ENCODE measurements at places on chromosomes 5 and 9.
A peak's percentile ranks its signal among the peaks of the same experiment; 100 is the strongest.

DNA sequence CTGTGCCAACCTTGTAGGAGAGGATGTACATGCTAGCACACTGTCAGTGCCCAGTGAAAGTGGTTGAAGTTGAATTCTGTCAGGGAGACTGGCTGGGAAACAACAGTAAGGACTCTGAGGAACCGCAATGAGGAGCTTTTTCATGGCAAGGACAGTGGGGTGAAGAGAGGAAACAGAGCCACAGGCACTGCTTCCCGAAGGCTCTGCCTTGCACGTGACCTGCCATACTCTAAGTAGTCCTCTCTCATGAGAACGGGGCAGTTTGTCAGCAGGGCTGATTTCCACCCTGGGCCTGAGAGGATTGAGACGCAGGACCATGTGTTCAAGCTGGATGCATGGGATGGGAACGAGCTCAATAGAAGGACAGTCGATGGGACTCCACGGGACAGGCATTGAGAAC is 106.6 kb upstream of the CTSL start:
- DNase-seq, result no peak

- no peak for DNase-seq
Measured at GRCh38 chr5:7978991-7979390, 110.0 kb downstream of the MTRR start.

- no peak for DNase-seq
Measured at GRCh38 chr9:8860925-8861324, 1061.3 kb upstream of the DMAC1 start.

- no peak for DNase-seq
Measured at GRCh38 chr5:42230839-42231238, 192.4 kb upstream of the GHR start.

DNA sequence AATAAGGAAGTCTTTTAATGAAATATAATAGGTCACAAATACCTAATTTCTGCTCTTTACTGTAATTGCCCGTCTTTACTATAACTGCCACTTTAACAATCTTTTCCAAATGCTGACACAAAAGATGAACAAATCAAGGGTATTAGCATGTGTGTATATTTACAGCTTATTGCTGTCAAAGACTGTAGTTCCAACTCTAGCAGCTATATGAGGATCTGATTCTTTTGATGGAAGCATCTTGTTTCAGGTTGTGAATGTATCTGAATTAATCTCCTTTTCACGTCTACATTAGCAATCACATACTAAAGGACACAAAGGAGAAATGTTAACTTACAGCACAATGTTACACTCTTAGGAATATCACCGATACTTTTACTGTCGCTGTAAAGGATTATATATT is 27.9 kb downstream of the RFX3 start:
- no peak for DNase-seq

DNA sequence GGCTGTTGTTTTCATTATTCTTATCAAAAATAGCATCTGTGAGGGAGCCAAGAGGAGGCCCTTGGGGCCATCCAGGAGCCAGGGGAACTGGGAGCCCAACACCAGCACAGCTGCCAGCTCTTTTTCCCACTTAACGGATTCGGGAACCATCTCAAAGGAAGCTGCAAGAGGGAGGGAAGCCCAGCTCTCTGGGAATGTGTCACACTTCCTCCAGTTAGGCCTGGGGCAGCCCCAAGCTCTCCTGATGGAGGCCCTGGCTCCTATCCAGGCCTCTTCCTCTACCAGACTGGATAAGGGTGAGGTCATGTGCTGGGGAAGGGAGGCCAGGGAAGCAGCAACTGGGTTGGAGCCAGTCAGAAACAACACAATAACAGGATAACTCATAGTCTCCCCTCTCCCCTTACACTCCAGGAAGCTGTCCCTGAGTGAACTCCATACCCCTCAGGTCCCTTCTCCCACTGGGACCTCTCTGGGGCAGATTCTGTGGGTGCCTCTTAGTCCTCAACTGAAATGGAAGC is 12.7 kb downstream of the CSF2 start:
- peak; percentile 4 for DNase-seq

- DNase-seq, result no peak
Measured at GRCh38 chr5:147956064-147956841, 49.9 kb upstream of the C5orf46 start.

- no peak for DNase-seq
Measured at GRCh38 chr5:524234-524972, at the start of gene SLC9A3. Gene SLC9A3, minus strand, starts transcription at chr5:524449.

DNA sequence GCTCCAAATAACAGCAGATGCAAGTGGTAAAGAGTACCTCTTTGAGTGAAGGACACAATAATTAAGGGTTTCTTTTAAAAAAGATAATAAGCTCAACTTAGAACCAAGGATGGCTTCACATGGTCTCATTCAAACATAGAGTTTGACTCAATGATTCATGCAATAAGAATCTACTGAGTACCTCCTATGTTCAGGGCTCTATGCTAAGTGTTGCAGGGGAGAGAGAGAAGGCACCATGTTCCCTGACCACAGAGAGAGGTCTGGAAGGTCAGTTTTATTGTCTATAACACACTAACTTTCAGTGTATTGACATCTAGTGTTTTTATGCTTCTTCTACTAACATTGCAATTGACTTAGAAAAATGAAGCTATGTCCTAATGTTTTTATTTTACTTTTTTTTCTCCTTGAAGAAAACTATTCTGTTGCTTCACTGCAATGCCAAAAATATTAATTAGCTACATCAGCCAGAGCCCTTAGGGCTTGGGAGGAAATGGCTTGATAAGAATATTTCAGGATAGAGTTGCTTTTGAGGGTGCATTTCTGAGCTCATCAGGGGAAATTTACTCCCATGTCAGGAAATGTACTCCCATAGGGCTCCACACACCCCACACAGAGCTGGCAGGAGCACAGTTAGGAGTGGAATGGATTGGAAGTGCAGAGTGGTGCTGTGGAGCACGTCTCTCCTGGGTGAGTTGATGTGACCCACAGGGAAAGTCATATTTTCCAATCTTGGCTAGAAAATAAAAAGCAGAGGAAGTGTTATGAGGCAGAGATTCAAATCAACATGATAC is 106.6 kb downstream of the PDE8B start:
- DNase-seq, result no peak

GRCh38 chr9:89750117-89750791 is 145.4 kb downstream of the GADD45G start:
- DNase-seq, result peak; percentile 35

- no peak for DNase-seq
Measured at GRCh38 chr5:171957591-171958251, 48.7 kb downstream of the FBXW11 start.

- DNase-seq, result no peak
Measured at GRCh38 chr9:101705135-101705661, 33.2 kb downstream of the GRIN3A start.

DNA sequence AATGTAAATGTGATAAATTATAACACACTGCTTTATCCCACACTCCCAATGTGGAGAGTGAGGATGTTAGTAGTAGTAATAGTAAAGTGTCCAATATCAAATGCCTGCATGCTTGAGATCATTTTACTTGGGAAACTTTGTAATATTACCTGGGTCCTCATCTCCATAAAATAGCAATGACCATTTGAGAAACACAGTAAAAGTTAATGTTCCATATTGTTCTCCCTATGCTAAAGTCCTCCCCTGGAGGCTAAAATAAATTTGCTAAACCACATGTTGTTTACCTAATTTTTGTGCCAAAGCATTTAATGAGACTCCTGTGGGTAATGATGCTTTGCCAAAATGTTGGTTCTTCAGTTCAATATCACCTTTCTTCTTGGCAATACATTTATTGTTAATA is 291.2 kb downstream of the CDH10 start:
- no peak for DNase-seq

GRCh38 chr9:71690063-71690688 is 78.1 kb downstream of the CEMIP2 start:
- no peak for DNase-seq

DNA sequence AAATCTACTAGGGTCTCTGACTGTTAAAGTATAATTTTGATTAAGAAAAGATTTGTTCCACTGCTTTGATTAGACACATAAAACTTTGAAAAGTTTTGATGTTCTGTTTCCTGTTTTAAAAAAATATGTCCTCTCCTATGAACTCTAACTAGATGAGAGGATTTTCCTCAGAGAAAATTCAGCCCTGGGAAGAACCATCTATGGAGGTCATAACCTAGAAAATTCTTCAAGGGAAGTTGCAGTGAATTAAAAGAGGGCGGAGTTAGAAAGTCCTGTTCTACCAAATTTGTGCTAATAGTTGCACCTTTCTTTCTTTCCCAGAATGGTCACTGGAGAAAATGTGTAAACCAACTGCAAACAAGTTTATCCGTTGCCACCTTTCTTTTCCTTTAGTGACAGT is 27.7 kb downstream of the PIK3R1 start:
- DNase-seq, result no peak

DNA sequence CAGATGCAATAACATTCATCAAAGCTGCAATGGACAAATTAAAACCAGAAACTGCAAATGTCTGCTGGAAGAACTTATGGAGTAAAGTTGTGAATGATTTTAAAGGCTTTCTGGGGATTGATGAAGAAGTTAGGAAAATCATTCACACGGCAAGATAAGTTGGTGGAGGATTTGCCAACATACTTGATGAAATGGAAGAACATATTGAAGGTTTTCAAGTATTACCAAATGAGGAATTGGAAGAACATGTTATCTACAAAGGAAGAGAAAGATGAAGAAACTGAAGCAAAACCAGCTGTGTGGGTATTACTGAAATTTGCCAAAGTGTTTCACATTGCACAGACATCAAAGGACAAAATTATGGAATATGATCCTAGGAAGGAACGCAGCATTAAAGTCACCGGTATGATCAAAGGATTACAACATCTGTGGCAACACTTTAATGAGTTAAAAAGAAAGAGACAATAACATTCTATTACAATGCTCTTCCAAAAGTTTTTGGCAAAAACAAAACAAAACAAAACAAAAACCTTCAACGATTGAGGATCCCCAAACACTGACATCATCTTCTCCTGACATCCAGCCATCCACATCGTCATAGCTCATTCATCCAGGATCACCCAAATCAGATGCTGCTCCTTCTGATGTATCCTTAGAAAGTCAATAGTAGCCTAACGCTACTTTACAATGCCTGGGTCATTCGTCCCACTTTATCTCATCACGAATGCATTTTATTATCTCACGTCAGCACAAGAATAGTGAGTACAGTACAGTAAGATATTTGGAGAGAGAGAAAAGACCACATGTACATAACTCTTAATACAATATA is 61.3 kb upstream of the SMC5 start:
- no peak for DNase-seq

DNA sequence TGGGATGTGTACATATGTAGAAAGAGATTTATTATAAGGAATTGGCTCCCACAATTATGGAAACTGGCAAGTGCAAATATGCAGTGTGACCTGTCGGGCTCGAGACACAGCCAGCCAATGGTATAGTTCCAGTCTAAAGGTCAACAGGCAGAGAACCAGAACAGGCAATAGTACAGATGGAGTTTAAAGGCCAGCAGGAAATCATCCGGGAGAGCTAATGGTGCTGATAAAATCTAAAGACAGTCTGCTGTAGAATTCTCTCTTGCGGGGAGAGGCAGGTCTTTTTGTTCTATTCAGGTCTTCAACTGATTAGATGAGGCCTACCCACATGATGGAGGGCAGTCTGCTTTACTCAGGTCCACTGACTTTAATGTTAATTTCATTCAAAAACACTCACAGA is 21.8 kb downstream of the ANKRD31 start:
- no peak for DNase-seq

DNA sequence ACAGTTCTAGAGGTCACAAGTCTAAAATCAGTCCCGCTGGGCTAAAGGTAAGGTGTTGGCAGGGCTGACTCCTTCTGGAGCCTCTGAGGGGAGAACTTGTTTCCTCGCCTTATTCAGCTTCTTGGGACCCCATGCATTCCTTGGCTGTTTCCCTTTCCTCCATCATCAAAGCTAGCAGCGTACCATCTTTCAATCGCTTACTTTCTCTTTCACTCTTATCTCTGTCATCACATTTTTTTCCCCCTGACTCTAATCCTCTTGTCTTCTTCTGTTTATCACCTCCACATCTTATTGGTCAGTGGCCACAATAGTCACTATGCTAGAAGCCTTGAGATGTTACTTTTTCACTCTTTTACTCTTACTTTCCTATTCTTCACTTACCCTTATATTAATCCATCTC is 72.5 kb upstream of the SPEF2 start:
- no peak for DNase-seq

- peak; percentile 57 for DNase-seq
Measured at GRCh38 chr9:105901514-105902109, 207.3 kb downstream of the TMEM38B start.

DNA sequence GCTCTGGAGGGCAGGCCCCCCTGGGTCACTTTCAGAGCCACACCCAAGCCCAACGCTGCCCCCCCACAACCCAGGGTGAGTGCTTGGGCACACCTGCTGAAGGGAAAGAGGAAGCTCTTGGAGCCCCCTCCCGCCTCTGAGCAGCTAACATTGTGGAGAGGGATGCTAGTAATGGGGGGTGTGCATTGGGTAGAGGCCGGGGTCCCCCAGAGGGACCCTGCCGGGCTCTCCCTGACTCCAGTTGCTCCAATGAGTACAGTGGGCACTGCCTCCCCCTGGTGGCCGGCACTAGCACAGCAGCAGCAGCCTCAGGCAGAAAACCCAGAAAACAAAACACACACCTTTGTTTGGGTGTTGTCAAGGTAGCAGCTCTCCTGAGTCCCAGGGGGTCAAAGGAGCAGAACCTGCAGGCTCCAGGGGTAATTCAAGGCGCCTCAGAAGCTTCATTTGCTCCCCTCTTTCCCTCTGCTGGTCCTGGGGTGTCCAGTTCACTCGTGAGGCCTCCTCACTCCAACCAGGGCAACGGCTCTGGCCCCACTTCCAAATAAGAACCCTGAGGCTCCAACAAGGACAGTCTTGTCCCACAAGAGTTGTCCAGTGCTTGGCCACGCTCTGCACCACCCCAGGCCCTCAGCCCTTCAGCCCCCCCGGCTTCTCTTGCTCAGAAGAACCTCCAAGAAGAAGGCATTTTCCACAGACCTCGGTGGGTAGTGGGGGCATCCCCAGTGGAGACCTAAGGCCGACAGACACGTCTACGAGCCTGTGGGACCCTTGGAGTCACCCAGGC is 16.1 kb downstream of the GBGT1 start:
- no peak for DNase-seq

- DNase-seq, result no peak
Measured at GRCh38 chr5:115962239-115962564, at the start of gene LVRN. Gene LVRN, plus strand, starts transcription at chr5:115962475. Its CDS starts 143 bp downstream, at chr5:115962618.
